ENCODE measurements at places on chromosomes 2 and 18.

DNA sequence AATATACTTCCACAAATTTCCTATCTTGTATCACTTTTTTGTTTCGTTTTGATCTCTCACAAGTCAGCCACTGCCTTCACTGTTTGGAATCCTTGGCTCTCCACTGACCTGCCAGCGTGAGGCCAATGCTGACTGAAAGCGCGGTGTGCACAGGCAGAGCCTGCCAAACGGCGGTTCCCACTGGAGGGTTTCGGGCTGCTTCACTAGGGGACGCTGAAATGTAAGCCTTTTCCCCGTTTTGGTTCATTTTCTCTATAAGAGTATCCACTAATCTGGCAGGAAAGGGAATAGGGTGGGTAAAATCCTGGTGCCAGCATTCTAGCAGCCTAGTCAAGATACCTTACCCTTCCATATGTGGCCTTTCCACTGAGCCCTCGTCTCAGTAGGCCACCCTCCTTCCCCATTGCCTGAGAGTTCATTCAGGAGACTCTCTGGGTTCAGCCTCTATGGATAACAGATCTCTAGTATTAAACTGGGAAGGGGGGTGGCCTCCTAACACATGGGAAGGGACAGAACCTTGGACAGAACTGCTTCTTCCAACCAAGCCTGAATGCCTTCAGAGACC lies 91.5 kb downstream of the DYM start:
- DNase-seq, result no peak

GRCh38 chr2:158905341-158905740 lies 63.1 kb upstream of the TANC1 start:
- DNase-seq, result no peak

DNA sequence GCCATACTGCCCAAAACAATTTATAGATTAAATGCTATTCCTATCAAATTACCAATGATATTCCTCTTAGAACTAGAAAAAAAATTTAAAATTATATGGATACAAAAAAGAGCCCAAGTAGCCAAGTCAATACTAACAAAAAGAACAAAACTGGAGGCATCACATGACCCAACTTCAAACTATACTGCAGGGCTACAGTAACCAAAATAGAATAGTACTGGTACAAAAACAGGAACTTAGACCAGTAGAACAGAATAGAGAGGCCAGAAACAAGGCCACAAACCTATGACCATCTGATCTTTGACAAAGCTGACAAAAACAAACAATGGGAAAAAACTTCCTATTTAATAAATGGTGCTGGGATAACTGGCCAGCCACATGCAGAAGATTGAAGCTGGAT lies 86.1 kb upstream of the KYNU start:
- DNase-seq, result no peak

DNA sequence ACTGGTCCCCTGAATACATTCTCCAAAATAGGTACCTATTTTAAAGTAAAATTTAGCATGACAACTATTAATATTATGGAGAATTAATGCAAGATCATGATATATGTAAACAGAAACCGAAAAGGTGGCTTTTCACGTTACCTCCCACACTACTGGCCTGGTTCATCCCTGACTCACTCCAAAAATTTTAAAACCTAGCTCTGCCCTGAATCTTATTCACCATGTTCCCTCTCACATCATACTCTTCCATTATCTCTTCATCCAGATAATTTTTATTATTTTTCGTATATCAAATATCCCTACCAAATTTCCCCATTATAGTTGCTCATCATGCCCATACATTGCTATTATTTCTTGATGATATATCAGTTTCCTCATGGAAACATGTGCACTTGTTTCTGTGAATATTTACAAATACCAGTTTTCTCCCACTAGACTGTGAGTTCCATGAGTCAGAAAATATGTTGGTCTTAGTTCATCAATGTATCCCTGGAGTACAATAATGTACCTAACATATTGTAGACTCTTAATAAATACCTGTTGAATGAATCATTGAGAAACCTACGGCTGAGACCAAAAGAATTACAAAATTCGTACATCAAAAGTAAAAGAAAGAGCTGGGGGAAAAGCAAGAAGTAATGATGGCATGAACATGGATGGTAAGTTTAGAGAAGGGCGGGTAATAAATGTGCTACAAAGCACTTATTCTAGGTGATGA lies 360.1 kb upstream of the CHAC2 start:
- no peak for DNase-seq

DNA sequence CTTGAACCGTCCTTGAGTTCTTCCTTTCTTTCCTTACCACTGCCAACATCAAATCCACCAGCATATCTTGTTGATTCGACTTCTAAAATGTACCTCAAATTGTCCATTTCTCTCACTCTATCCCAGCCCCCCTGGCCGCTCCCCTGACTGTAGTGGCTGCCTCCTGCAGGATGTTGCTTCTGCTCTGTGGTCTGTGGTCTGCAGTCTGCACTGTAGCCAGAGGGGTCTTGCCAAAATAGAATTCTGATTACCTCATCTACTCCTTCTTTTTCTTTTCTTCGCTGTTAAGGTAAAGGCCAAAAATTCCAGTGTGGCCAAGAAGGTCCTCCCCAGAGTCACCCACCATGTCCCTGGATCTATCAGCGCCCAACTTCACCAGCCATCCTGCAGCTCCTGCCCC lies 79.5 kb upstream of the ALPP start:
- DNase-seq, result no peak

DNA sequence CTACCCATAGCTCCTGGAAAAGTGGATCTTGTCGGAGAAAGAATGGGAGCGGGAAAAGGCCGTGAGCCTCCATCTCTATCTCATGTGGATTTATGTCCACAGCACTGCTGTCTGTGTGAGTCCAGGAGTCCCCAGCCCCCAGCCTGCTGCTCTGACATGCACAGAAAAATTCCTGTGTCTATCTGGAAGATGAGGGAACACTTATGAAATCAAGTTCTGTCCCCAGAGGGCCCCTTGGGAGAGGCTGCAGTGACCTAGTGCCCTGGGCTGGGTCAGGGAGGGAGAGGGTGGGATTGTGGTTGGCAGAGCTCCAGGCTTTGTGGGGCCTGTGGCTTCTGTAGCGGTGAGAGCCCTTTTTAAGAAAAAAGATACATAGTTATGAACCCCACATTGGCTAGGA lies 37.6 kb downstream of the HJURP start:
- DNase-seq, result no peak

DNA sequence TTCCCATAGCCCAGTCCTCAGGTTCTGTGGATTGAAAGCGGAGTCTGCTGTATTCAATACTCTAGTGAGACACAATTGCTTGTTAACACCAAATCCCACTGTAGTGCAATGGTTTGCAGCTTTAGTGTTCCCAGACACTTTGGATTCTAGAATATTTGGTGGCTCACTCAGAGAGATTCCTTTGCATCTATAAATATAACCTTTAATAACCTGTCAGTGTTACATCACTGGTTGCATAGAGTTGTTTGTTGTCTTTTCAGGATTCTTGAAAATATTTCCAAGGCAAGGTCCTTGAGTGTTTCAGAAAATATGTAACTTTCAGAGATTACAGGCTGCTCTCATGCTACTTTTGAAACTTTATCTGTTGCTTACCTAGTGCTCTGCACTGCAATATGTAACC lies 157.5 kb downstream of the ZEB2 start:
- no peak for DNase-seq

GRCh38 chr2:206361407-206362045 lies 81.8 kb upstream of the ADAM23 start:
- no peak for DNase-seq

GRCh38 chr2:29223851-29224692 lies 108.9 kb downstream of the CLIP4 start:
- DNase-seq, result no peak

DNA sequence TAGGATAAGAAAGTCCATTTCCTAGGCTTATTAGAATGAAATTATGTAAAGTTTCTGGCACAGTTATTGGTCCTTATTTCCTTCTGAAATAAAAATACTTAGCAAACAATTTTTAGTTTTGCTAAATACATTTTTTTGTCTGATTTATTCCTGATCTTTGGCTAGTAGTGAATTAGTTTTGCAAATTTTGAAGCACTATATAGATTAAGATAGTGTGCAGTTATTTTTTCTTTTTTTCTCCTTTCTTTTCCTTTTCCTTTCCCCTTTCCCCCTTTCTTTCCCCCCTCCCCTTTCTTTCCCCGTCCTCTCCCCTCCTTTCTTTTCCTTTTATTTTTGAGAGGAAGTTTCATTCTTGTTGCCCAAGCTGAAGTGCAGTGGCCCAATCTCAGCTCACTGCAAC lies 59.7 kb downstream of the BIRC6 start:
- no peak for DNase-seq

- DNase-seq, result no peak
These were observed 32.4 kb downstream of the ASB1 start for GRCh38 chr2:238459081-238459629.

- DNase-seq, result no peak
These were observed 43.9 kb downstream of the BOLA3 start for GRCh38 chr2:74103763-74104162.

GRCh38 chr18:13300029-13300428 lies 81.5 kb downstream of the LDLRAD4 start:
- no peak for DNase-seq

DNA sequence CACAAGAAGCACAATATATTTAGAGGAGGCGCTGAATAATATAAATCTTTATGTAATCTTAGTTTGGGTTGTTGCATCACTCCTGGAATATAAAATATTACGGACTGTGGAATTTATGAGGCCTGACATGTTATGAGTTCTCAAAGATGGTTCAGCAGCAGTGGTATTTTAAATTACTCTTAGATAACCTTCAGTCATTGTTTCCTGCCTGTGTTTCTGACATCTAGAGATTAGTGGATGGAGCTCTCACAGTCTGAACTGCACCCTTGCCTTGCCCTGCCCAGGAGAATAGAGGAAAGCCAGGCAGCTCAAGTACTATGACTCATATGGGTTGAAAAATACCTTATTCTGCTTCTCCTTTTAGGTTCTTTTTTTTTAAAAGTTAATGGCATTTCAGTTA lies 70.0 kb downstream of the ACSL3 start:
- peak; percentile 17 for DNase-seq

Data from pulmonary artery endothelial cell (primary cell).